Kidney (tissue), 22 donors: ENCODE measurements at places on chromosomes 3 and 15. TPM values are rescaled to one million over a fixed set of nuclear protein-coding genes. Genes with fewer than 3 reads are reported as not detected.

The POLR2M gene
- polyA plus RNA-seq = 16.5 TPM

The CPNE9 gene
- 0.19 TPM for polyA plus RNA-seq

The HTR3E gene
- not detected for polyA plus RNA-seq

The NDN gene
- 29.5 TPM for polyA plus RNA-seq

The BCHE gene
- 2.8 TPM for polyA plus RNA-seq

- DNase-seq = no peak
Measured at GRCh38 chr3:181844211-181844610, 132.5 kb downstream of the SOX2 start.

DNA sequence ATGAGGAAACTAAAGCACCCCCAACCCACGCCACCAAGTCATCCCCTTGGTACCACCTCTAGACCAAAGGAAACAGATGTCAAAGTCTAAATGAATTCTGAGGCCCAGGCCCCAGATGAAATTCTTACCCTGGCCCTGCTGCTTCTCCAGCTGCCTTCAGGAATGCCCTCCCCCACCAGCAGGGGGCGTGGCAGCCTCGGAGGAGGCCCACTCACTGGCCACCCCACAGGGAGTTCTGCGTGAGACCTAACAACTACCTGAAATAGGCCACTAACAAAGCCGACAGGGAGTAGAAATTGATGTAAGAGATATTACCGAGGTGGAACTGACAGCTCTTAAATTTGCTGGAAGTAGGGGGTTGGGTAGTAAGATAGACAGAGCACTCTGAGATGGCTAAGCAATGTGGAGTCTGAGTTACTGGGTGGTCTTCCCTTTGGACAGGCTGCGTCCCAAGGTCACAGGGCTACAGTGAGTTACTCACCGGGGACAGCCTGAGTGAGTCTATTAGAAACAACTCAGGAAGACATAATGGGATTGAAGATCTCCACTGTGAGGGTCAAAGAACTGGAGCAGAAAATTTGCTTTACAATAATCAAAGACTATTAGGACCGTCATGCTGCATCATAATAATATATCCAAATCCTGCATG lies 240.7 kb downstream of the SHOX2 start:
- peak; percentile 21 for DNase-seq

DNA sequence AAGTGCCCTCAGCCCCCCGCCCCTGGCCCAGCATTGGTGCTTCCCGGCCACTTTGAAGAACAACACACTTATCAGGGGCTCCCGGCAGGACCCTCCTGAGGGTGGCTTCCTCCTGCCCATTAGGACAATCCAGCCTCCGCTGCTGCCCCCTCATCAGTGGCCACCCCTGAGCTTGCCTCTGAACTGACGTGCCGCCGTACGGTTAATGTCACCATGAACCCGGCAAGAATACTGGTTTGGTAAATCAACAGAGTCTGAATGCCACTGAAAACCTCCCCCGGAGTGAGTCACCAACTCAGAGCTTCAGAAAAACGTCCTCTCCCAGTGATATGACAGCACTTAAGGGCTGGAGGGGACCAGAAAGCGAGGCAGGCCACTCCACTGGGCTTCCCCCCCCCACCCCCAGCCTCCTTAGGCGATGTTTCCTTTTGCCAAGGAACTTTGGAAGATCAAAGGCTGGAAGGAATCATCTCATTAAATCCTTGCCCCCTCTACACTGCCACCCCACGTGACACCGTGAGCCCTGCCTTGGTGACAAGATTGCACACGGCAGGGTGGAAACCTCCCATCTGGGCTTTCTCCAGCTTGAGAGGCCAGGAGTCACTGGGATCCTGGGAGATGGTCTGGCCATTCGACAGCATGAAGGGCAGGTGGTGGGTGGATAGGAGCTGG lies 142.1 kb downstream of the NUP210 start:
- peak; percentile 64 for DNase-seq

DNA sequence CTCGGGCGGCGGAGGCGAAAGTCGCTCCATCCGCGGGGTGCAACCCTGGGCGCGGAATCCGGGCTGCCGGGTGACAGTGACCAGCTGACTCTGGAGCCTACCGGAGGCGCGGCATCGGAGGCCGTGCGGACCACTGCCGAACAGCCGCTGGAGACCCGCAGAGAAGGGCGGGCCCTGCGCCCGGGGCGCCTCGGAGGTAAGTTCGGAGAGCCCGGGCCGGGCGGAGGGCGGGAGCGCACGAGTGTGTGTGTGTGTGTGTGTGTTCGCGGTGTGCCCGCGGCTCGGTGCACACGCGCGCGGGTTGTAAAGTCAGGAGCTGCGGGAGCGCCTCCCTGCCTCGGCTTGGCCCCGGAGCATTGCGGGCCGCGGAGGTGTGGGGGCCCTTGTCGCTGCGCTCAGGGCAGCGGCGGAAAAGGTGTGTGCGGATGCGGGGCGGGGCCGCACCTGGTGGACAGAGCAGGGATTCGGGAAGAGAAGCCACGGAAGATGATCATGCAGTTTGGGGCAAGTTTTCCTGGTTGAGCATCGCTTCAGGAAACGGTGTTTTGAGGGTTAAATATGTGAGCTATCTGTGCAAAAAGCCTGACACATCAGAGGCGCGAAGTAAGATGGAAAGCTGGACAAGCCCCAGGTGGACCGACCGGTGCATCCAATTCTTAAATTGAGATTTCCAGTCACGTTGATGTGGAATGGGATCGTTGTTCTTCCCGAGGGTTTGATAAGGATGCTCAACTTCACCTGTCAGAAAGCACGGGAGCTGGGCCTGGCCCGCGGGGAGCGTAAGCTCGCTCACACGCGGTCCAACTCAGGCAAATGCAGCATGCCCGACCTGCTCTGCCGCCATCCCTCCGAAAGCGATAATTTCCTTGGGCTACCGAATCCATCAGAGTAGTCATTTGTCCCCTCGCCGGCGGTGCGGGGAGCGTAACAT lies 474 bp downstream of the MINAR1 start:
- peak; percentile 64 for DNase-seq

GRCh38 chr15:66251790-66252684 lies 1.5 kb downstream of the MEGF11 start:
- peak; percentile 81 for DNase-seq

- DNase-seq = no peak
Measured at GRCh38 chr3:10396931-10397330, 76.0 kb upstream of the SEC13 start.

- DNase-seq = no peak
Measured at GRCh38 chr15:71565631-71566160, 244.7 kb upstream of the NR2E3 start.

GRCh38 chr15:53962646-53963561 lies 15.3 kb upstream of the UNC13C start:
- DNase-seq = no peak

- DNase-seq = peak; percentile 30
Measured at GRCh38 chr15:78943692-78944091, 1.2 kb downstream of the CTSH start.
